Activated effector memory CD4-positive, alpha-beta T cell treated with anti-CD3 and anti-CD28 coated beads, Interleukin-2, amount 50 U/mL, for 16 hours (primary cell): ENCODE measurements at places on chromosomes 7 and 10.

- no peak for DNase-seq
These were observed 10.5 kb downstream of the SEMA3C start for GRCh38 chr7:80908360-80908797.

- no peak for DNase-seq
These were observed 288.3 kb downstream of the SDHAF3 start for GRCh38 chr7:97405835-97406234.

DNA sequence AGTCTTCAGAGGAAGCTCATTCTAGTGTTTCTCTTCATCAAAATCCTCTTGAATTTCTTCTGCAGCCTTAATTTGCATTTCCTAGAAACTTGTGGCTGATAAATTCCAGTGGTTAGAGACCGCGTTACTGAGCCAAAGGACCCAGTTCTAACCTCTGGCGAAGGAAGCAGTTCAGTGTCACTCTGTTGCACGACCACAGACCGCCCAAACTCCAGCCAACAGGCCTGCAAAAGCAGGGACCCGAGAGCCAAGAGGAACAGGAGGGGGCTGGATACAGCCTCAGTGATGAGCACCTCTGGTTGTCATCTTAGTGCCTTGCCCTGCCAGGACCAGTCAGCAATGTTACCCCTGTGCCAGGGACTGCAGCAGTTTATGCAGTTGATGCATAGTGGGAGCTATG lies 70.0 kb downstream of the AFAP1L2 start:
- no peak for DNase-seq

GRCh38 chr7:22344655-22345054 lies 12.3 kb downstream of the RAPGEF5 start:
- DNase-seq: no peak

- peak; percentile 89 for DNase-seq
These were observed 136.1 kb downstream of the ICA1 start for GRCh38 chr7:8125680-8126444.

- no peak for DNase-seq
These were observed 245.6 kb downstream of the BICC1 start for GRCh38 chr10:58758321-58758720.

DNA sequence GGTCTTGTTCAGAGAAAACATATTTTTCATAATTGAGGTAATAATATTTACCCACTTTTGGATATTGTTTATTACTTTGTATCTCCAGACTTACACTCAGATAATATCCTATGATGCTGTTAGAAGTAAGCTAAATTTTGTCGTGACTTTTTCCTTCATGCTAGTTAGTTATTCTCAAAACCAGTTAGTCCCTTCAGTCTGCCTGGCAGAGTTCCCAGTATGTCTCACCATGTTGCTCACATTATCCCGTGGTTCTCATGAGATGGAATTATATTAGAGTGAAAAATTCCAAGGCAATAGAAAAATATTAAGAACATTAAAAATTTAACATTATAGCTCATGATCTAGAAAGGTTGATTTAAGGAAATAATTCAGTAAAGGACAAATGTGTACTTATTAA lies 81.5 kb upstream of the SMIM30 start:
- DNase-seq: no peak

DNA sequence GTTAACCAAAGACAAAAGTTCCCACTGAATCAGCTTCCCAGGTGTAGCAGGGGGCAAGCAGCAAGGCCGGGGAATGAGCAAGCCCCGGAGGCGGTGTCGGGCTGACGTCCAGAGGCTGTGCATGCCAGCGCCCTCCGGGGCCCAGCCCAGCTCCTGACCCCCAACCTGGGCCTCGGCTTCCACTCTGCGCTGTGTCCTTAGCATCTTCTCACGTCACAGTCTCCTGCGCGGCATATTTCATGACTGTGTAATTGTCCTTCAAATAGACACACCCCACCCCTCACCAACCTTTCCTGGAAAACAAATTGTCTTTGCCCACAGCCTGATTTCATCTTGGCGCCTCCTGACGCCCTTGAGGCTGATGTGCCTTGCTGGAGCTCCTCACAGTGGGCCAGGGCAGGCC lies 133.5 kb downstream of the RGS10 start:
- DNase-seq: no peak

GRCh38 chr10:32271617-32272016 lies 75.3 kb downstream of the EPC1 start:
- no peak for DNase-seq

DNA sequence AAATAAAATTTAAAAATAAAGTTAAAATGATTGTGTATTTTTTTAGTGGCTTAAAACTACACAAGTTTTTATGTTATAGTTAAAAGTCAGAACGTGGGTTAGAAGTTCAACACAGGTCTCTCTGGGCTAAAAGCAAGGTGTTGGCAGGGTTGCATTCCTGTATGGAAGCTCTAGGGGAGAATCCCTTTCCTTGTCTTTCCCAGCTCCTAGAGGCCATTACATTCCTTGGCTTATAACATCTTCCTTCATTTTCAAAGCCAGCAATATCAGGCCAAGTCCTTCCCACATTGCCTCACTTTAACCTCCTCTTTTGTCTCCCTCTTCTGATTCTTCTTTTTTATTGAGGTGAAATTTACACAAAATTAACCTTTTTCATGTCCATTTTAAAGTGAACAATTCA lies 52.4 kb upstream of the EEPD1 start:
- no peak for DNase-seq

DNA sequence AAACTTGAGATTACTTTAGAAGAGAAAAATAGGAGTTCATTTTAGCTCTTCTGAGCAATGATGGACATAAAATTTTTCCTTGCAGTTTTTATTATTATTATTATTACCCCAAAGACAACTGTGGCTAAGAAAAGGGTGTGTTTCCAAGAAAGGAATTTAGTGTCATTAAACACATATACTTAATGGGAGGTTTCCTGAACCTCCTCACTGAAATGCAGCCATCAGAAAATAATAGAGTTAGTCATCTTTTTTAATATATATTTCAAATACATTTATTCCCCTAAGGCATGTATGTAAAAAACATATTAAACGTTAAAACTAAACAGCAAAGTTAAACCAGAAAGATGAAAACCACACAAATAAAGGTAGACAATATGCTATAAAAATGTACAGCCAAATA lies 66.8 kb downstream of the CRPPA start:
- DNase-seq: no peak

- no peak for DNase-seq
These were observed 15.6 kb downstream of the SMKR1 start for GRCh38 chr7:129517931-129518330.

DNA sequence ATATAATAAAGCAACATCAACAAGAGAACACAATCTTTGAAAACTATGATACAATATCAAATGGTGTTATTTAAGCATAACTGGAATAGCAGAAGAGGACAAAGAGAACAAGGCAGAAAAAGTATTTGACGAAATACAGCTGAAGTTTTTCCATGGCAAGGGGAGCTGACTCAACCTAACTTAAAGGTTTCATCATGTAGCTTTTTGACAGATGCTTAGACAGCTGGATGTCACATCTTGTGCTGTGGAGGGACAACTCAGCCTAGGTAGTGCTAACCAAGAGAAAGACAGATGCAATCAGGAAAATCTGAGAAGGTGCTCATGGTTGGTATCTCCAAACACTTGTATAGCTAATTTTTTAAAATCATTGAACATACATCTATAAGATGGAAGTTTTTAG lies 208.2 kb downstream of the TFEC start:
- no peak for DNase-seq

GRCh38 chr10:60351191-60351853 lies 38.4 kb downstream of the ANK3 start:
- DNase-seq: no peak

GRCh38 chr10:89371079-89371478 lies 6.8 kb upstream of the IFIT1B start:
- DNase-seq: no peak

GRCh38 chr7:126856691-126857291 lies 395.9 kb downstream of the GRM8 start:
- DNase-seq: no peak

DNA sequence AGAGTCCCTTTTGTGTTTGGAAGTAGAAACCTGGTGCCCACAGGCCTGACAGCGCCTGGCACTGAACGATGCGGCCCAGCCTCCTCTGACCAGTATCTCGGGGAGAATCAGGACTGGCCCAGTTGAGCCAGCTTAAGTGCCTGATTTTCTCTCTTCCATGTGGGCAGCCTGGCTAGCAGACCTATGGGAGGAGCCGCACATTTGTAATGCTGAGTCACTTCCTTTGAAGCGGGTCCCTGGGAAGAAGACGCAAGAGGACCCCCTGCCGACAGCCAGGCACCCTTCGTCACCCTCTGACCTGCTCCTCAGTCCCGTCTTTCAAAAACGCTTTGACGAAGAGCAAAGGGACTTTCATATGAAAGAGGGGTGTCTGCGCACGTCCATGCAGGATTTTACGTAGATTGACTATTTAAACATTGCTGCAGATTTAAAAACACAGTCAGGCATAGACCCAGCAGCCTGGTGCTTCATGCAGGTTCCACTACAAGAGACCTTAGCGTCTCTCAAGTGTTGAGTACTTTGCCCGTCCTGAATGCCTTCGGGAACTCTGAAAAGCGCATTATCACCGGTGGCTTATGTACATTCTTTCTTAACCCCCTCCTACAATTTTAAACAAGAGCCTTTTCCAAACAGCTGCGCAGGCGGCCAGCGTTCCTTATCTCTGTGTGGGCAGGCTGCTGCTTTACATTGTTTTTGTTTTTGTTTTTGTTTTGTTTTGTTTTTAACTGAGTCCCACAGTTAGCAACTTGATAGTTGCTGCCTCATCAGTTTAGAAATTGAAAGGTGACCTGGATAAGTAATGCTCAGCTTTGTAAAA lies 36.5 kb upstream of the AP5Z1 start:
- DNase-seq: no peak

- no peak for DNase-seq
These were observed 79.1 kb downstream of the VTI1A start for GRCh38 chr10:112526139-112526538.

DNA sequence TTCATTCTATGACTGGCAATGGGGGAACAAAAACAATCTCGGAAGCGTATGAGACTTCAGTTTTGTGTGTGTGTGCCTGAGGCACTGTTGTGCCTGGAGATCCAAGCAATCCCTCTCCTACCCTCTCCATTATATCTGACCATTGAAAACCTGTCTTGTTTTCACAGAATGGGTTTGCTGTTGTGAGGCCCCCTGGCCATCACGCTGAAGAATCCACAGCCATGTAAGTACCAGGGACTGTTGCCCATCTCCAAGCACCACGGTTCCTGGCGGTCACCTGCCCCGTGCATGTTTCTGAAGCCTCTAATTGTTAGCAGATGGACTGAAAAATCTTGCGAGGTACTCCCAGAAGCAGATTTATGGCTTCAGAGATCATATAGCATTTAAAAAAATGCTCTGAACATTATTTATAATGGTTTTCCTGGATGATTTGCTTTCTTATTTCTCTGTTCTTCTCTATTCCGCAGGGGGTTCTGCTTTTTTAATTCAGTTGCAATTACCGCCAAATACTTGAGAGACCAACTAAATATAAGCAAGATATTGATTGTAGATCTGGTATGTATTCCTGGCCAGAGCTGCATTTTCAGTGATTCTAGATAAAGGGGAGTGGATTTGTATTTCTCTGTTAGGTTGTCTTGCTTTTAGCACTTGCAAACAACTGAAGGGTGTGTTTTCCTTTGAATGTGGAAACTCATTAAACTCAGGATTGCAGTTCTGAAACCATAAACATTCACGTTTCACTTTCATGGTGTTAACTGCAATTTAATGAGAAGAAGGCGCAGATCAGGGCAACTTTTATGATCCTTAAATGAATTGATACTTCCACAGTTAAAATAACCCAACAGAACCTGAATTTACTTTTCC lies 288.2 kb downstream of the TWIST1 start:
- no peak for DNase-seq

GRCh38 chr10:12807096-12807755 lies 194.3 kb downstream of the CCDC3 start:
- DNase-seq: no peak

DNA sequence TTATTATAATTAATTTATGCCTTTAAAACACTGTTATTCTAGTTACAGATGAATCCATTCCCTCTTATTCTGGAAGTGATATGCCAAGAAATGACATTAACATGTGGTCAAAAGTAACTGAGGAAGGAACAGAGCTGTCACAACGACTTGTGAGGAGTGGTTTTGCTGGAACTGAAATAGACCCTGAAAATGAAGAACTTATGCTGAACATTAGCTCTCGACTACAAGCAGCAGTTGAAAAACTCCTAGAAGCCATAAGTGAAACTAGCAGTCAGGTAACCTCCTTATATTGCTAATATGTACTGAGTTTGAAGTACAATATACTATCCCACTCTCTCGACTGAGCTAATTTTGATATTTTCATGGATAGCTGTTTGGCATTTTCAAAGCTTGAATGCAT lies 81.6 kb downstream of the CYP51A1 start:
- DNase-seq: no peak

DNA sequence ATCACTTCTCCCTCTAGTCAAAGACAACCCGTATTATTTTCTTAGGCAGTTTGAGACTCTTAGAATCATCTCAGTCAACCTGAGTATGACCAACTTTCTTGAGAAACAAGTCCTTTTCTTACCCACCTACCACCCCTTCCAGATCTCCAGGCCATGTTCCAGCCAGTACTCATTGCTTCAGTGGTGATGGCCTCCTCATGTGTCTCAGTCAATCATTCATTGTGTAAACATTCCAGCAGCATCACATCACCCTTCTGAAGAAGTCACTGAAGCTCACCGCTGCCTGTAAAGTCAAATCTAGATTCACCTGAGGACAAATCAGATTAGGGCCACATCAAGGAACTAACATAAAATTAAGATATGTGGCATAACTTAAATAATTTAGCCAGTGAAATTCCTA lies 467.2 kb upstream of the NRP1 start:
- DNase-seq: no peak

- DNase-seq: no peak
These were observed 62.4 kb downstream of the ARHGAP12 start for GRCh38 chr10:31866118-31866670.

GRCh38 chr7:28704706-28705105 lies 253.4 kb downstream of the TRIL start:
- DNase-seq: no peak

GRCh38 chr10:124650820-124651401 lies 93.3 kb downstream of the FAM53B start:
- DNase-seq: peak; percentile 87

- DNase-seq: no peak
These were observed 104.3 kb downstream of the TYW1 start for GRCh38 chr7:67100956-67101361.

DNA sequence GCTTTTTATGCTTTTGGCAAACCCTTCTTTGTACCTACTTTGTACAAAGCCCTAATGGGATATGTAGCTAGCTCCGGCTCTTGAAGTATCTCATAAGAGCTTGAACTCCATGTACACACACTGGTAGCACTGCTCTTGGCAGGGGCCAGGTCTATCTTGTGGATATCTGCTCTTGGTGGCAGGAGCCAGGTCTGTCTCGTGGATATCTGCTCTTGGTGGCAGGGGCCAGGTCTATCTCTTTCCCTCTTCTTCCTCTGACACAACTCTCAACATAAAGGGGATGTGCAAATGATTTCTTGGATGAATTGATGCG lies 91.9 kb downstream of the WNT2 start:
- DNase-seq: no peak

GRCh38 chr10:67257018-67257417 lies 331.2 kb downstream of the LRRTM3 start:
- DNase-seq: no peak

- DNase-seq: no peak
These were observed 7.4 kb downstream of the POLR1F start for GRCh38 chr7:19701471-19701870.

- peak; percentile 58 for DNase-seq
These were observed at the start of gene MAGI2 for GRCh38 chr7:79453558-79454360. TSS of gene MAGI2 (minus strand) at chr7:79453667. CDS start at chr7:79453320, 347 bp downstream.
